ENCODE measurements at places on chromosomes 5 and 9.

DNA sequence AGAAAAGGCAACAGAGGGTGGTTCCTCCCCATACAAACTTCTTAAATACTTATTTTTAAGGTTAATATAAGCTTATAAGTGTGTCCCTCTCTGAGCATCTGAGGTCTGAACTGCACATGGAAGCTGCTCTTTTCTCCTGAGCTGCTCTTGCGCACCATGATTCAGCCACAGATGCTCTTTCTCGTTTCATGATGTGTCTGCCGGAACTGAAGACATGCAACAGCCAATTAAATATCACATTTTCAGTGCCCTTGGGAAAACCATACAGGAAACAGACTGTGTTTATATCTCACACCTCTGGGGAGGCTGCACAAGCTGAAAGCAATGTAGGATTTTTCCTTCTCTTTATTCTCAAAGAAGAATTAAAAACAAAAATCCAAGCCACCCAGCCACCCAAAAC, 96.8 kb upstream of the NREP start:
- DNase-seq: peak; percentile 66

DNA sequence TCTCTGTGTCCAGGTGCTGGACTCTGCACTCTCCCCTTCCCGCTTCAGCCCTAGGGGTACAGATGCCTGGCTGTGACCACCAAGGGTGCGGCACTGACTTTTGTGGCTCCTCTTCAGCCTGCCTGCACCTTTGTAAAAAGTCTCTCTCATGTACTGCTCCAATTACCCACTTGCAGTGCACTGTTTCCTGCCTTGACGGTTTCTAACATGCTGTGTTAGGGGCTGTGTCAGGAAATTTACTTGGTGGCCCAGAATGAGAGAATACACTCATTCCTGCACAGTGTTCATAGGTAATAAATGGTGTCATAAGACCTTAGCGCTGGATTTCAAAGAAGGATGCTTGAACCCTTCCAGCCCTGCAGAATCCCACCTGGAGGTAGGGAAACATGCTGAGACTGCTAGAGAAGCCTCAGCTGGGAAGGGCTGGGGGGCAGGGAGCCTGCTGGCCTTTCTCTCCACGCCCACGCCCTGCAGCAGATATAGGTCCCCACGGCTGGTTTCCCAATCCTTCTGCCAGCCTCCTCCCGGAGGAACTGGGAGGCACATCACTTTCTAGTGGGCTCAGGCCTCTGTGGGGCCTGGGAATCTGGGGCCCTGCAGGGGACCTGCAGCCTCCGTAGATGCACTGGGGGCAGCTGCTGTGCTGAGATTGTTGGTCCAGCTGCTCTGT, 17.6 kb upstream of the HRH2 start:
- DNase-seq: no peak

GRCh38 chr5:145943674-145944121, 7.3 kb downstream of the SH3RF2 start:
- DNase-seq: peak; percentile 36

GRCh38 chr9:5712651-5713390, 83.9 kb downstream of the RIC1 start:
- peak; percentile 42 for DNase-seq

DNA sequence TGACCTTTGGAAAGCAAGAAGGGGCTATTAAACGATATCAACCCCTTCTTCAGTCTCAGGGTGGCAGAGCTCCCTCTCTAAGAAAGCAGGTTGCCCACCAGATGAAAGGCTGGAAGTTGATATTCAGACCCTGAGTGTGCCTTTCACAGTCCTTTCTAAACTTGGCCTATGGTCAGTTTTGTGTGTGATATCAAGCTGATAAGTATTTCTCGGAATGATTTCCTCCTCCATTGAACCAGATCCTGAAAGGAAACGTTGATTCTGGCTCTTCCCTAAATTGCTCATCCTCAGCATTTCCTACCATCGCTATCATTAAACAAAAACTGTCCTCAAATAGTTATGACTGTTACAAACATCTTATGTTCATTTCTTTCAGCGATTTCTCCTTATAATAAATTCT, 130.4 kb downstream of the CEMIP2 start:
- no peak for DNase-seq

DNA sequence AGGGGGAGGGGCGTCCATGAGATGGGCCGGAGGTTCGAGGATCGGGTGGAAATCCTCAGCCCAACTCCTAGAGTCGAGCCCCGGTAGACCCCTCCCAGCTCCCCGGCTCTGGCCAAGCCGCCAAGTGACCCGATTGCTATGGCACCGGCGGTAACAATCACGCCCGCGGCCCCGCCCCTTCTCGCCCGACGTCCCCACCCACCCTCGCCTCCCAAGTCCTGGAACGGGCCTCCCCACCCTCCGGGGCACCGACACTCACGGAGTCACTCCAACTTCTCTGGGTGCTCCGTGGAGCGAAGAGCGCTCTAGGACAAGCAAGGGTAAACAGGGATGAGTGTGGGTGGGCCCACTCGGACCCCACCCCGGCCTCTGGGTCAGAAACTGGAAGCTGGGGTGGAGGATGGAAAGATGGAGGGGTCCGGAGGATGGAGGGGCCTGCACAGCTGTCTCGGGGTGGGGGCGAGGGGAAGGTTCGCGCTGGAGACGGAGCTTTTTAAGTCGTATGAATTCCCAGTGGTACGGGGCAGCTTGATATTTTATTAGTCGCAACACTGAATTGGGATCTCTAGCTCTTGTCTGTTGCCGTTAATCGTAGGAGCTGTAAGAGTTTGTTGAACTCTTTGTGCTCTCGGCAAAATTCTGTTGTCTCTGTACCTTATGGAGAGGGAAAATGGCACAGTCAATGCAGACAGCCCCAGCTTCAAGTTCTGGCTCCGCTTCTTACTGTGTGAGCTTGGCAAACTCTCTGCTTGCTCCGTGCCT, at the start of gene SPACA9:
TSS of gene SPACA9 (plus strand) at position 204 of the 762 bp plus-strand sequence. CDS start 5,050 bp downstream, outside the sequence.
- peak; percentile 54 for DNase-seq

DNA sequence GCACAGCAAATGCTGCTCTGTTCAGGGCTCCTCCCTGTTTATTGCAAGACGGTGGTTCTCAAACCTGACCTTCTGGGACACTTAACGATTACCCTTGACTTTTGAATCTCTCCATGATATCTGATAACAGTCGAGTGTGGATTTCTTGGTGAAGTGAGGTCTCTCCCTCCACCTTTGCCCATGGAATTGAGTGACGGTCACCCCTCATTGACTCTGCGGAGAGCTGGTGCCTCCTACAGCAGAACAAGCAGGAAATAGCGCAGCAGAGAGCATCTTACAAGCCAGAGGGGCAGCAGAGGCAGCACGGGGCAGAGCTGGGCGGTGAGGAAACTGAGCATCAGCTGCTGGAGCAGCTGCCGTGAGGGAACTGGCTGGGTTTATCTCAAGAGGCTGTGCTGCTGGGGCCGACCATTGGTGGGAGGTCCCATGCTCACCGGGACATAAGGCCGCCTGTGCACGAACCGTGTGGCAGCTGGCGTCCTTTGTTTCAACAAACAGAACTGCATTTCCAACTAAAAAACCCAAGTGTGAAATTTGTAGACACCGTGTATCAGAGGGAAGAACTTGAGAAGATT, 189.8 kb downstream of the MTRR start:
- DNase-seq: no peak

- peak; percentile 68 for DNase-seq
These were observed 4.9 kb downstream of the MED27 start for GRCh38 chr9:132074736-132075135.

DNA sequence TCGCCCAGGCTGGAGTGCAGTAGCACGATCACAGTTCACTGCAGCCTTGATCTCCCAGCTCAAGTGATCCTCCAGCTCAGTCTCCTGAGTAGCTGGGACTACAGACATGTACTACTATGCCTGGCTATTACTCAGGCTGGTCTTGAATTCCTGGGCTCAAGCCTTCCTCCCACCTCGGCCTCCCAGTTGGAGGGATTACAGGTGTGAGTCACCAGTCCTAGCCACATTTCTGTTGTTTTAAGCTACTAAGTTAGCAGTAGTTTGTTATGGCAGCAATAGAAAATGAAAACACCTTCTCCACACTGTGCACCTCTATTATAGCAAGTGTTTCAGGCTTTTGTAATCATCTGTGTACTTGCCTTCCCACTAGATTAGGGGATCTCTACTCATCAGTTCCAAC, 588.9 kb upstream of the TLE4 start:
- DNase-seq: peak; percentile 36

- DNase-seq: no peak
These were observed 281.6 kb downstream of the PTPRD start for GRCh38 chr9:10331157-10331556.

GRCh38 chr9:110995420-110996340, 42.6 kb downstream of the LPAR1 start:
- peak; percentile 46 for DNase-seq

DNA sequence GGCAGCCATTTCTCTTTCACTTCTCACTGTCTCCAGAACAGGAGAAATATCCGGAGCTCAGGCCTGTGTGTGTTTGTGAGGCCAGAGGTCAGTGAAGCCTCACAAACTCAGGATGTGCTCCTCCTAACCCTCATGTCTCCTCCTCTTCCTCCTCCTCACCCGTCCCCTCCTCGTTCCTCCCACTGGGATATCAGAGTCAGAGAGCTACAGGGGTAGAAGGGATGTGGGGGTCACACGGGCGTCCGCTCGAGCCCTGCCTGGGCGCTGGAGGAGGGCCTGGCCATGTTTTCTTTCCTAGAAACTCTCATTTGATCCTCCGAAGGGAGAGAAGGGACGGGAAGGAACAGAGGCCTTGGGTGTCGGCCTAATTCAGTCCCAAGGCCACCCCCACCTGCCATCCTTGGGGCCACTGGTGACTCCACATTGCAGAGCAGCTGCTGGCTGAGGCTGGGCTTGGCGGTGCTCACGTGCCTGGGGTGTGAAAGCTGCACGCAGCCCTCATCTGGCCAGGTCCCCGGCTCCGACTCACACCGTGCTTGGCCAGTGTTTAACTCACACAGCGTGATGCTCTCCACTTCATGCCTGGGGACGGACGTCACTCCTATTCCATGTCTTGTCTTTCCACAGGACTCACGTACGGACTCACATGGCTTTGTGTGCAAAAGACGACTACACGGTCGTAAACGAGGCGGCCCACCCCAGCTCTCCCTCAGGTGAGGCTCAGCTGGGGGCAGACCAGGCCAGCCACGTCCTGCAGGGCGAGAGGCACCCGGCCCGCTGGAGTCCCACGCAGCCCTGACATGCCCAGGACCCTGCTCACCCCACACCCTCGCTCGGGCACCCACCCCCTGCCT, 22.6 kb upstream of the SLC6A19 start:
- no peak for DNase-seq

DNA sequence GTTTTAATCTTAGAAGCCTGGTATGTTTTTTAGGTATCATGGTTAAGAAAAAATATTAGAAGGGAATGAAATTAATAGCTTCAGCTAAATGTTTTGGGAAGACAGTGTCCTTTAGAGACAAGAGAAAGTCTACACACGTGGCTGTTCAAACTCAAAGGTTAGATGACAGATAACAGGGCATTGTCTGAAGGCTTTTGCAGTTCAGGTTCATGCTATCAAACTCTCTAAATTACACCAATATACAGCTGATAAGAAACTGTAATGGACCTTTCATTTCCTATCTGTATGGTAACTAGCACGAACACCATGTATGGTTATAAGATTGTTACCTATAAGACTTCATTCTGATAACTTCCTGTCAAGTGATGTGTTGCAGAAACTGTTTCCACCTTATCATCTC, 240.6 kb upstream of the MEF2C start:
- DNase-seq: no peak

- DNase-seq: peak; percentile 98
These were observed 690.9 kb upstream of the CDH18 start for GRCh38 chr5:20678814-20679298.

GRCh38 chr5:54150841-54151240, 159.5 kb downstream of the ARL15 start:
- DNase-seq: no peak

GRCh38 chr9:104278929-104279496, 184.9 kb downstream of the SMC2 start:
- DNase-seq: no peak

DNA sequence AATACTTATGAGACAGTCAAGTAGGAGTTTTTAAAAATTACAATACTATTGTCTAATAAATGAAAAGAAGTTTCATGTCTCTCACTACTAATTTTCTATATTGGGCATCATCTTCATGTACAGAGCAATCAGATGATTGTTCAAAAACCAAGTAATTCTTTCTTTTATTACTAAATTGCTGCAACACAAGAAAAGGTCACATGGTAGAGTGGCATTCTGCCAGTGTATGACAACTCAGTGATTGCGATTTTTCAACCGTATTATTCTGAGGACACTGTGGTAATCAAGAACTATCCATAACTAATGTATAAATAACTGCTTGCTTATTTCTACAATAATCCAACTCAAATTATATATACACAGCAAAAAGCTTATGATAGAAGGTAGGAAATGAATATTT, 96.7 kb upstream of the GRHPR start:
- DNase-seq: no peak

DNA sequence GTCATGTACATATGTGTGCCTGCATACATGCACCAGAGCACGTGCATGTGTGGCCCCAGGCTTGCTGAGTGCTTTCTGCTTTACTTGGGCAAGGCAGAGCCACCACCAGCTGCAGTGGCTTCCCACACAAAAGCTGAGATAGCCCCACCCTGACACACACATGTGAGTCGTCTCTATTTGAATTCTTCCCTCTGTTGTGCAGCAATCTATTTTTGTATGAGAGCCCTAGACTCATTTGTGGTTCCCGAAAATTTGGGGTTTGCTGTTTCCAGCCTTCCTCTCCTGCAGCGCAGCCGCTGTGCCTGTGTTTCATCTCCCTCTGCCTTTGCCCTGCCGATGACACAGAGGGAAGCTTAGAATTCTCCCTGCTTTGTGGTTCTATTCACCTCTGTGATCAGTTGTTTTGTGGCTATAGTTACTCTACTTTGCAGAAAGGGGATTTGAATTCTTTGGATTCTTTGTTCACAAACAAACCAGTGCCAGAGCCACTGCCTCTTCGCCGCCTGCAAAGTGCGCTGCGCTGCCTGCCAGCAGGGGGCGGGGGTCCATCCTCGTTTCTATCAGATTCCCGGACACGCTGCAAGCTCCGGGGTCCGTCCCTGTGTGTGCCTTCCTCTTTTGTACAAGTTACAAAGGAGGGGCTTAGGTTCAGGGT, 95.8 kb upstream of the DAP start:
- DNase-seq: peak; percentile 84

GRCh38 chr9:13970018-13970417, 343.9 kb downstream of the NFIB start:
- no peak for DNase-seq

- peak; percentile 35 for DNase-seq
These were observed 28.4 kb upstream of the SSBP2 start for GRCh38 chr5:81779125-81779915.

DNA sequence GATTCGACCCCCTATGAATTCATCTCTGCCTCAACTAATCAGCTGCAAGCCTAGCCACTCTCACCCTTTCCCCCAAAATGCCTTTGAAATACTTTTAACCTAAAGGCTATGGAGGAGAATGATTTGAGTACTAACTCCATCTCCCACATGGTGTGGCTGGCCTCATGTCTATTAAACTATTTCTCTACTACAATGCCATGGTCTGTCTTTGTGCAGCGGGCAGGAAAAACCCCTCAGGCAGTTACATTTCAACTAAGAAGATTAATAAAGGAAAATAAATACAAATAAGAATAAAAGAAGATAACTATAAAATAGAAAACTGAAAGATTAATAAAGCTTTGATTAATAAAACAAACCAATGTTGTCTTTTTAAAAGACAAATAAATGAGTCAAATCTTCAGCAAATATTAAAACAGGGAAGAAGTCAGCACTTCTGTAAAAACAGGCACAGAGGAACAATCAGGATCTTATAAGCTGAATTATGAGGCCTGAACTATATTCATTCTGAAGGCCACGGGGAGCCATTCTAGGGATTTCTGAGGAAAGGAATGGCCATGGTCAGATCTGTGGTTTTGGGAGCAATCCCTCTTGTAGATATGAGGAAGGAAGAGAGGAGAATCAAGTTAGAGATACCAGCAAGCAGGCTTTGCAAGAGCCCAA, 116.1 kb upstream of the SLC12A2 start:
- no peak for DNase-seq

Data from fibroblast of skin of scalp (primary cell).